ENCODE measurements at places on chromosomes 2 and 18. TPM values are rescaled to one million over a fixed set of nuclear protein-coding genes. Genes with fewer than 3 reads are reported as not detected.

INO80C gene
- total RNA-seq: 18.6 TPM

TDRD15 gene
- total RNA-seq: 0.15 TPM

CDK5R2 gene
- total RNA-seq: not detected

DNAJC10 gene
- total RNA-seq: 118 TPM

BOLL gene
- not detected for total RNA-seq

ABCG8 gene
- total RNA-seq: not detected

DNA sequence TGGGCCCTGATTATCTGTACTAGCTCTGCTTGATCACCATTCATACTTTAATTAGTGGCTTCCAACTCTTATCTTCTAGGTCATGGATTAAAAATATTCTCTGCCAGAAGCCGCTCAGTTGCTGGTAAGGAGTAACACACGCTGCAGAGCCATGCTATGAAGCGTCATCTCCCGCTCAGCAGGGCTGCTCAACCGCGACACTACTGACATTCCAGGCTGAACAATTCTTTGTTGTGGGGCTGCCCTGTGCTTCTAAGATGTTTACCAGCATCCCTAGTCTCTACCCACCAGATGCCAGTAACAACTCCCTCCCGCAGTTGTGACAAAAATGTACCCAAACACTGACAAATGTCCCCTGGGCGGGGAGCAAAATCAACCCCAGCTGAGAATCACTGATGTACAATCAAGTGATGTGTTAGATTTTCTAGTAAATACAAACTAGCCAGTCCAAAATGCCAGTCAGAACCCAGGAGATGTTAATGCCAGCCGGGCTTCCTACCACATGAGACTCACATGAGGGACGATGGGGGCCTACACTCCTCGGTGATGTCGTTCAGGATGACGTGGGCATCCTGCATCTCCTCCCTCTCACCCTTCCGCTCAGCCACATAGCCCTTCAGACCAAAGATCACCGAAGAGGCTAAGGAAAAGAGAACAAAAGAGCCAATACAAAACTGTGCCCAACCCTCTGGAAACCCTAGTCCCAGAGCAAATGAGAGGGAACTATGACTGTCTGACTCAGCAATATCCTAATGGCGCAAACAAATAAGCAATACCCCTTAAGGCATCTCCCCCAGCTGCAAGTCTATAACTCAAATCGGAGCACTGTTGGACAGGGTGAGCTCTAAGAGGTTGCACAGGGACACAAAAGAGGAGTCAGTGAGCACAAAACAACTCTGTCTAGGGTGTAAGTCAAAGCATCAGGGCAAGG is 15.6 kb downstream of the ILKAP start:
- DNase-seq: no peak
- H3K27me3 ChIP-seq: no peaks in the 10 kb centered on the region
- no peaks in the 10 kb centered on the region for H3K4me1 ChIP-seq
- H3K4me3 ChIP-seq: no peak overlapping the region
- peaks cover 17% of the 10 kb centered on the region for H3K36me3 ChIP-seq

GRCh38 chr18:33853187-33853586 is 275.2 kb downstream of the ASXL3 start:
- H3K27ac ChIP-seq: no peak overlapping the region
- H3K27me3 ChIP-seq: no peaks in the 10 kb centered on the region
- no peak for DNase-seq
- H3K36me3 ChIP-seq: no peaks in the 10 kb centered on the region
- H3K4me1 ChIP-seq: no peaks in the 10 kb centered on the region

- DNase-seq: no peak
- peaks cover 1% of the 10 kb centered on the region for H3K27me3 ChIP-seq
- no peak overlapping the region for H3K27ac ChIP-seq
- H3K36me3 ChIP-seq: no peaks in the 10 kb centered on the region
Measured at GRCh38 chr2:5695654-5696403, 3.6 kb downstream of the SOX11 start.

- no peak overlapping the region for H3K27ac ChIP-seq
- H3K27me3 ChIP-seq: no peaks in the 10 kb centered on the region
- H3K36me3 ChIP-seq: no peaks in the 10 kb centered on the region
- no peak for DNase-seq
- H3K4me1 ChIP-seq: no peaks in the 10 kb centered on the region
- no peak overlapping the region for H3K4me3 ChIP-seq
Measured at GRCh38 chr2:52500561-52500960, 1267.0 kb upstream of the CHAC2 start.

DNA sequence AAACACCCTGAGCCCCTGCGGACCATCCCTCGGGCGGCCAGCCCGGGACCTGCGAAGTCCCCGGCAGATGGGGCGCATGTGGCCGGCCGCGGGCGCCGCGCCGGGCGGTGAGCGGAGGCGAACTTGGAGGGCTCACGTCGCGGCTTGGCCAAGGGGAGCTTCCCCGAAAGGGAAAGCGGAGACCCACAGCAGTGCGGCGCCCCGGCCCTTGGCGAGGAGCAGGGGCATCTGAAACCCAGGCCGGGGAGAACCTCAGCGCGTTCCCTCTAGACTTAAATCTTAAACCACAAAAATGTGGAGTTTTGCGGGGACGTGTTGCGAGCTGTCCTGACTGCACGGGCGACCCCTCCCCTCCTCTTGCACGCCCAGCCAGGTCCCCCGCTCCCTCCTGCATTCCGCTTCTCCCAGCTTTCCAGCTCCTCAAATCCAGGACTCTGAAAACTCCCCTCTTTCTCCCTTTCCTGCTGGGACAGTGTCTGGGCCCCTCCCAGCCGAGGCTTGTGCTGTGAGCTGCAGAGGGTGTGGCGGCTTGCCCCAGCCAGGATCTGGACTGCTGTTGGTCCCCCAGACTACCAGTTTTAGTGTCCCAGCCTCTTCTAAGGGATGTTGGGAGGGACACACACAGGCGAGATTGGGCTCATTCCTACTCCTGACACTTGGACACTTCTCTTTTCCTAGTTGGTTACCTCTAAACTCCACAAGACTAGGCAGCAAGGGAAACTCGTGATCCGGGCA is 1.3 kb downstream of the FMNL2 start:
- H3K27me3 ChIP-seq: no peaks in the 10 kb centered on the region
- peak overlapping the region; percentile 18 for H3K27ac ChIP-seq
- H3K4me3 ChIP-seq: peak overlapping the region; percentile 98
- H3K4me1 ChIP-seq: no peaks in the 10 kb centered on the region

DNA sequence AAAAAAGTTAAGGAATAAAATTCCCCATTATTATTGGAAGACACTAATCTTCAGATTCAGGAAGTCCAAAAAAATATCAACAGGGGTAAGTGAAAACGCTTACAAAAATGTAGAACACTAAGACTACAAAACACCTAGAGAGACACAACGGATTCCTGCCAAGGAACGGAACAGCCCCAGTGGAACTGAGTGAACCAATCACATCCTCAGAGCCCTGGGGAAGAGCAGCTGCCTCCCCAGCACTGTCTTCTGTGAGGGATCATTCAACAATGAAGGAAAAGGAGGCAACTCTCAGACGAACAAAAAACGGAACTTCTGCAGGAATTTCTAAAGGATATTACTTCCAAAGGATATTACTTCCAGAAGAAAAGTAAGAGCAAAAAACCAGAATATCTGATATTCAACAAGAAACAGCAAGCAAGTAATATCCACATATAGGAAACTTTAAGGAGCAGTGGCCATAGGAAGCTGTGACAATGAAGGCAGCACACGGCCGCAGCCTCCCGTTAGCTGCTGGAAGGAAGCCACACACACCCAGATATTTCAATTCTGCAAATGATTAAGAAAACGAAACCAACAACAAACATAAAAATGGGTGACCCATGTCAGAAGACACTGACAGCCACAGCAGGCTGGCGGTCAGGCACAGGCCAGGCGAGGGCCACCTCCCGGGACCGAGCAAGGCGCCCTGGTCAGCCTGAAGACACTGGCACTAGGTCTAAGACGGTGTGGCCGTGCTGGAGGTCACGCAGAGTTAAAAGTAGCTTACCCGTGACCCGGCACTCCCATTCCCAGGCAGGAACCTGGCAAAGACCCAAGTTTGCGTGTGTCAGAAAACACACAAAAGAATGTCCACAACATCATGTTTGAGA is 81.8 kb downstream of the HDAC4 start:
- no peak overlapping the region for H3K27ac ChIP-seq
- no peaks in the 10 kb centered on the region for H3K27me3 ChIP-seq
- H3K4me1 ChIP-seq: no peaks in the 10 kb centered on the region
- DNase-seq: peak; percentile 40
- no peaks in the 10 kb centered on the region for H3K36me3 ChIP-seq

DNA sequence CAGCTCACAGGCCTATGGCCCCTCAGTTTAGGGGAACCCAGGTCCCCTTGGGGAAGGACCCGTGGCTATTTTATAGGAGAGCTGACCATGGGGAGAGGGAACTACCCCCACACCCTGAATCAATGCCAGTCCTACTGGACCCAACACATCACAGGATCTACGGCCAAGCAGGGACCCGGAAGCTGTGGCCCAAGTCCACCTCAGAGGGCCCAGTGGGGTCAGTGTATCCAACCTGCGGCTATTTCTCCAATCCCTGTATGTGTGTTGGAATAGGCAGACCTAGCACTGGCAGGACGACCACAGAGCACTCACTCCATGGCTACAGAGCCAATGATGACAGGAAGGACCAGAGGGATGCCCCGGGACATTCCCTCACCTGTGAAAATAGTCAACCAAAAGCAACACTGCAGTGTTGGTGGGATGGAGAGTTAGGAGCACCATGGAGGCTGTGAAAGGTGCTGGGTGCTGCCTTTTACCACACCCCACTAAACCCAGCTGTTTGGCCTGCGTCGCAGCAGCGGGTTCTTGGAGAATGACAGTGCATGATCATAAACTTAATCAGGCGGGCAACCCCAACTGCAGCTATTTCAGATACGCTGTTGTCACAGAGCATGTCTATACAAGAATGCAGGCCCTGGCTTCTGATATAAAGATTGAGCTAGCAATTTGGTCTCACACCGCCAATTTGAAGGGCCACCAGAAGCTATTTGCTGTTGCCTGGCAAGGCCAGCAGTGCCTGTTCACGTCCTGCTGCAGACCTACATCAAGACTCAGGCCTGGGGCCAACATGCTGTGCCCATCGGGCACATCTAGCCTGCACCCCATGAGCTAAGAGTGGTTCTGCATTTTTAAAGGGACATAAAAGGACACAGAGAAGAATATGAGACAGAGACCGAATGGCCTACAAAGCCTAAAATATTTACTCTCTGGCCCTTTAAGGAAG is 110.4 kb downstream of the EIPR1 start:
- H3K4me3 ChIP-seq: no peak overlapping the region
- no peaks in the 10 kb centered on the region for H3K4me1 ChIP-seq

DNA sequence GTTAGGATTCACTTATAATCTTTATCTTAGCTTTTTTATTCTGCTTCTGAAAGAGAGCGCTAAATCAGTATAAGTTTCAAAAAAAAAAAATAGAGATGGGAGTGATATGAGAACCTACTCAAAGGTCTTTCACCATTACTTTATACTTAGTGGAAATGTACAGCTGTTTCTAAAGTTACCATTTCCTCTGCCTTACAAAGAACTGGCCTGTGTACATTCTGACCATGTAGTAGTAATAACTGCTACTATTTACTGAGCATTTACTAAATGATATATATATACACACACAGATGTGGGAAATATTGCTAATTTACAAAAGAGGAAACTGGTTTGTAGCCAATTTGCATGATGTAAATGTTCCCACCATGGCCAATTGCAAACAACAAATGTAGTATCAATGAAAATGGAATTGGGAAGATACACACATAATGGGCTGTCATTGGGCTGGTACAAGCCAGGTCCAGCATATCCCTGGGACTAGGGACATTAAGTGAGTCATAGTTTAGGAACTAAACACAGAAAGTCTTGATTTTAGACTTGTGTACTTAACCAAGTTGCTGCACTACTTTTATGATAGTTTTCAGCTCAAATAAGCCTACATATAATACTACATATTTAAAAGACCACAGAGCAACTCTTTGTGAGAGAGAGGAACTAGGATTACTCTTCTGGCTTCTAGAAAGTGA is 67.1 kb downstream of the DYNC1I2 start:
- H3K36me3 ChIP-seq: peaks cover 2% of the 10 kb centered on the region
- no peaks in the 10 kb centered on the region for H3K4me1 ChIP-seq
- DNase-seq: no peak
- no peaks in the 10 kb centered on the region for H3K27me3 ChIP-seq

DNA sequence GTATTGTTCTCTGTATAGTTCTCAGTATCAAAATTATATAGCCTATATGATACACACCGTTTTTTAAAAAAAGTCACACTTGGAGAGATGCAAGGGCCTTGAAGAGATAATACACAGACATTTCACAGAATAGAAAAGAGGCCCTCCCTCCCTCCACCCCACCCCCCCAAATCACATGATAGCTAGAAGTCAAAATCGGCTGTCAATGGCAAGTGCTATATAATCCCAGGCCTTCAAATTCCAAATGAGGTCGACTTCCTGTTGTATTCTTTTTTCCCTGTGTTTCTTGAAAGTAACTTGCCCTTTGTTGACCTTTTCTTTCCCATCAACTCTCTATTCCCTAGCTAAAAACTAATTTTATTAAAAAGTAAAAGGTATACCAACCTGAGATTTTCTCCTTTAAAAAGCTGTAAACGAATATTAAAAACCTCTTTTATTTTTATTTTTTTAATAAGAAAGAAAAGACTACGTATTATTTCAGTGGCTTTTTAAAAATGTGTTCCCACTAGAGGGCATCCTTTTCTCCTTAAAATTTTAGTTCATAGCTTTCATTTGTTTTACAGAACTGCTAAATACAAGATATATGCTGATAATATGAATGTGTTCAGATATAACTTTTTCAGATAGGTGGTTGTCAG is 46.6 kb downstream of the KCMF1 start:
- H3K27ac ChIP-seq: no peak overlapping the region
- H3K4me3 ChIP-seq: no peak overlapping the region
- no peaks in the 10 kb centered on the region for H3K36me3 ChIP-seq
- no peak for DNase-seq
- H3K27me3 ChIP-seq: no peaks in the 10 kb centered on the region

GRCh38 chr2:2269426-2269825 is 61.6 kb downstream of the MYT1L start:
- H3K27me3 ChIP-seq: no peaks in the 10 kb centered on the region
- H3K4me3 ChIP-seq: no peak overlapping the region
- no peaks in the 10 kb centered on the region for H3K36me3 ChIP-seq

- H3K36me3 ChIP-seq: no peaks in the 10 kb centered on the region
- no peak overlapping the region for H3K27ac ChIP-seq
- DNase-seq: no peak
- H3K4me1 ChIP-seq: no peaks in the 10 kb centered on the region
- H3K27me3 ChIP-seq: no peaks in the 10 kb centered on the region
- no peak overlapping the region for H3K4me3 ChIP-seq
Measured at GRCh38 chr18:80244956-80245730, 2.2 kb downstream of the PARD6G start.

DNA sequence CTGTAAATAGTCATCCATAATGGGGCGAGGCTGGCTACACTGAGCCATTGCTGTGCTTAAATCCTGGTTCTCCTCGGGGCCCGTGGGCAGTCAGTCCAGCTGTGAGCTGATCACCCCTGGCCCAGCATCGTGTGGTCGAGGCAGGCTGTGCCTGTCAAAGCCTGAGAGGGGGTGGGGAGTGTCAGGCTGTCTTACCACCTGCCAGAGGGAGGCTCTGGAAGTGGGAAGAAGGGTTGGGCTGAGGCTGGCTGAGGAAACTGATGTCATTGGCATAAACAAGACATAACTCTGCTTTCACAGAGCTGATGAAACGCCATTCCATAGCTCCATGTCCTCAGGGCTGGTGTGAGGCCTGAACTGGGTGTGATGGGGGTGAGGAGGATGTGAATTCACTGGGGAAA is 49.7 kb downstream of the KLHL29 start:
- H3K36me3 ChIP-seq: no peaks in the 10 kb centered on the region
- no peak for DNase-seq
- H3K4me1 ChIP-seq: no peaks in the 10 kb centered on the region

GRCh38 chr18:79682894-79683625 is 3.5 kb downstream of the CTDP1 start:
- no peak overlapping the region for H3K27ac ChIP-seq
- DNase-seq: no peak
- H3K4me3 ChIP-seq: no peak overlapping the region
- H3K36me3 ChIP-seq: no peaks in the 10 kb centered on the region
- no peaks in the 10 kb centered on the region for H3K4me1 ChIP-seq

Data from aorta (tissue), 5 donors.